Skeletal muscle tissue (tissue), 5 donors: ENCODE measurements at places on chromosomes 4 and X. TPM values are rescaled to one million over a fixed set of nuclear protein-coding genes. Genes with fewer than 3 reads are reported as not detected.

BTK gene
- 2.1 TPM for total RNA-seq

VGLL1 gene
- not detected for total RNA-seq

DKK2 gene
- 28.2 TPM for total RNA-seq

BMP3 gene
- 1.6 TPM for total RNA-seq

FGF5 gene
- 0.52 TPM for total RNA-seq

TSPAN6 gene
- total RNA-seq, result 36.0 TPM

SOWAHB gene
- total RNA-seq, result under 0.01 TPM

TKTL2 gene
- total RNA-seq, result under 0.01 TPM

ZAR1 gene
- not detected for total RNA-seq

AFF2 gene
- total RNA-seq, result 2.6 TPM

FGFBP2 gene
- not detected for total RNA-seq

NAP1L3 gene
- 7.3 TPM for total RNA-seq

MGAT4D gene
- total RNA-seq, result not detected

ASMT gene
- total RNA-seq, result not detected

FAM9C gene
- under 0.01 TPM for total RNA-seq

ARL13A gene
- not detected for total RNA-seq

BEND2 gene
- total RNA-seq, result not detected

FGA gene
- 3.7 TPM for total RNA-seq

SH2D1A gene
- 1.0 TPM for total RNA-seq

MAGEA2 gene
- not detected for total RNA-seq

ANTXR2 gene
- total RNA-seq, result 45.9 TPM

FAM149A gene
- total RNA-seq, result 6.8 TPM

EDA2R gene
- total RNA-seq, result 1.0 TPM

TEX13D gene
- total RNA-seq, result not detected

TCEAL9 gene
- total RNA-seq, result 74.1 TPM

TLR6 gene
- 1.0 TPM for total RNA-seq

ZXDA gene
- total RNA-seq, result 6.3 TPM

GAGE12F gene
- total RNA-seq, result not detected

WNK3 gene
- 3.7 TPM for total RNA-seq

FRG2 gene
- total RNA-seq, result not detected

CT45A10 gene
- total RNA-seq, result not detected

RAPGEF2 gene
- 46.4 TPM for total RNA-seq

USP26 gene
- not detected for total RNA-seq

GC gene
- not detected for total RNA-seq

F9 gene
- total RNA-seq, result not detected

WDFY3 gene
- total RNA-seq, result 100 TPM

PLXNA3 gene
- 9.9 TPM for total RNA-seq

BMX gene
- total RNA-seq, result 3.1 TPM

TSPAN7 gene
- total RNA-seq, result 25.6 TPM

CSN3 gene
- not detected for total RNA-seq

NMU gene
- not detected for total RNA-seq

SYP gene
- total RNA-seq, result 1.0 TPM

TREX2 gene
- total RNA-seq, result 3.7 TPM

PNMA5 gene
- total RNA-seq, result under 0.01 TPM

GALNTL6 gene
- total RNA-seq, result 2.1 TPM

HMGN5 gene
- not detected for total RNA-seq

DCAF12L2 gene
- 12.0 TPM for total RNA-seq

FAT4 gene
- total RNA-seq, result 66.3 TPM

DCX gene
- 3.7 TPM for total RNA-seq

TMEM154 gene
- total RNA-seq, result 1.0 TPM
